ENCODE measurements at places on chromosomes 1 and 21. TPM values are rescaled to one million over a fixed set of nuclear protein-coding genes. Genes with fewer than 3 reads are reported as not detected.
A peak's percentile ranks its signal among the peaks of the same experiment; 100 is the strongest.

LRRC3 gene
- total RNA-seq, result 1.9 TPM

KRTAP12-2 gene
- total RNA-seq, result not detected

DNA sequence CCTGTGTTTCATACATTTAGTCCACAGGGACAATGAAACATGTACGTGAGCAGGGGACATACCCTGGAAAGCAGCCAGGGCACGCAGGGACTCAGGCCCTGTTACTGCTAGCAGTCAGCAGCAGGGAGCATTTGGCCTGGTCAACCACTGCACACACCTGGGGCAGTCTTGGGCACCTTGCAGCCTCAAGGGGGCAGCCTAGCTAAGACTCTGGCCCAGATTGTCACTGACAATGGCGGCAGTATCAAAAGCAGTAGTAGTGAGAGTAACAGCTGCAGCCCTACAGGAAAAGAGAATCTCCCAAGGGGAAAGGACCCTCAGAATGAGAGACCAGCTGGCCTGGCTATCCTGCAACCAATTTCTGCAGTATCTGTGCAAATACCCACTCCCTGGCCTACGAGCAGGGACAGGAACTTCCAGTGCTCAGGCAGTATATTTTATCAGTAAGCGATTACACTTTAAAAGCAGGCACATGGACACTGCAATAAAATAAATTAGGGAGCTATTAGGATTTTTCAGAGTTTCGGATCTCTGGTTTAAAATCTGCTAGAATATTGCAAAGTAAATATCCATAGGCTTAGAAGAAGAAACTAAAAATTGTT, 475.6 kb downstream of the LTN1 start:
- H3K4me3 ChIP-seq, result no peak overlapping the region
- peaks cover 2% of the 10 kb centered on the region for H3K4me1 ChIP-seq
- H3K27me3 ChIP-seq, result peaks cover 2% of the 10 kb centered on the region
- H3K36me3 ChIP-seq, result no peaks in the 10 kb centered on the region

SPAG17 gene
- not detected for total RNA-seq

- H3K36me3 ChIP-seq, result peaks cover 2% of the 10 kb centered on the region
- DNase-seq, result peak; percentile 51
- peak overlapping the region; percentile 78 for H3K27ac ChIP-seq
- H3K4me1 ChIP-seq, result peaks cover 29% of the 10 kb centered on the region
- no peaks in the 10 kb centered on the region for H3K27me3 ChIP-seq
Observed at GRCh38 chr1:229271448-229272159, 693 bp downstream of the RAB4A start.

- H3K27ac ChIP-seq, result no peak overlapping the region
- no peaks in the 10 kb centered on the region for H3K4me1 ChIP-seq
- DNase-seq, result no peak
- no peak overlapping the region for H3K4me3 ChIP-seq
- no peaks in the 10 kb centered on the region for H3K36me3 ChIP-seq
- peaks cover 5% of the 10 kb centered on the region for H3K27me3 ChIP-seq
Observed at GRCh38 chr1:116036255-116036654, 59.9 kb downstream of the SLC22A15 start.

EBNA1BP2 gene
- 115 TPM for total RNA-seq
